C1 segment of cervical spinal cord (tissue), 14 donors: ENCODE measurements at places on chromosomes 4 and X.

DNA sequence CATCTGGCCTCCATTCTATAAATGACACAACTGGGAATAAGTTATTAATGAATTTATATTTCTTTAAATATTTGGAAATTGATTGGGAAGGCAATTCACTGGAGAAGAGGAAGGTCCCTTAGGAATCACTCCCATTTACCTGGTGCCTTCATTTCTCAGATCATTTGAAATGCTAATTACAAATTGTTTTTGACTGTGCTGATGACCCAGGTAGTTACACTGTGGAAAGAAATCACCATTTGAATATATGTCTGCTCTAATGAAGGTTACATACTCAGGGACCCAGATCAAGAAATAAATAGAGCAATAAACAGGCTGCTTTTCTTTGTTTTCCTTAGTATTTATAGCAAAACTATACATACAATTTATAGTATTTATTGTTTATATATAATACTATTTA, 1759.1 kb downstream of the ARAP2 start:
- no peak for DNase-seq

GRCh38 chr4:128358231-128358912, 70.8 kb upstream of the PGRMC2 start:
- no peak for DNase-seq

- DNase-seq = no peak
Observed at GRCh38 chrX:136879001-136879687, 1.4 kb downstream of the RBMX start.

GRCh38 chr4:128249787-128250668, 37.6 kb downstream of the PGRMC2 start:
- DNase-seq = no peak

- no peak for DNase-seq
Observed at GRCh38 chr4:54575919-54576318, 81.8 kb upstream of the KIT start.

DNA sequence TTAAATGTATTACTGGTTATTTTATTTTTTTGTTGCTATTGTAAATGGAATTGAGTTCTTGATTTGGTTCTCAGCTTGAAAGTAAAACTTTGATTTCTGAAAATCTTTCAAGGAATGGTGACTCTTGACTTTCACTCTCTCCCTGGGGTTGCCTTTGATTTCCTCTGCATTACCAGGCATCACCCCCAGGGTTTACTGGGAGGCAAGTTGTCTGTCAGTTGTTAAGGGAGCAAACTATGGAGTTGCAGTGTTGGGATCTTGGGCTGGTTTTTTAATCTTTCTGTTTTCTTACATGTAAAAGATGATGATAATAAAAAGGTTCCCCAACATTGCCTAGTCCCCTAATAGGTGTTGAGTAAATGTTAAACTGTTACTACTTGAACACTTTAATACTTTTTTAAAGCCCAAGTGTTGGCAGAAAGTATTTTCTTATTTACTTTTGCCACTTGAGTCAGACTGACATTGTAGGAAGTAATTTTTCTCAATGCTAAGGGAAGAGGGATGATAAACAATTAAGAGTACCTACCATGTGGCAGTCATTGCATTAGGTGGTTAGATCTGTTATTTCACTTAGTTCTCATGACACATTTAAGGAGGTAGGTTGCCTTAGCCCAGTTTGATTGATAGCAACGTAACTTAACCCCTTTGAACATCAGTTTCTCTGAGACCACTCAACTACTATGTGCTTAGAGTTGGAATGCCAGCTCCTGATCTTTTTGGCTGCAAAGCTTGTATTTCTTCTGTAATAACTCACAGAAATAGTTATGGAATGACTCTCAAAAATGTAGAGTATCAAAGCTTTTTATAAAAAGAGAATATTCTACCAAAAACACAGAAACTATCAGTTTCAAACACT, 67.1 kb downstream of the DCLK2 start:
- no peak for DNase-seq

DNA sequence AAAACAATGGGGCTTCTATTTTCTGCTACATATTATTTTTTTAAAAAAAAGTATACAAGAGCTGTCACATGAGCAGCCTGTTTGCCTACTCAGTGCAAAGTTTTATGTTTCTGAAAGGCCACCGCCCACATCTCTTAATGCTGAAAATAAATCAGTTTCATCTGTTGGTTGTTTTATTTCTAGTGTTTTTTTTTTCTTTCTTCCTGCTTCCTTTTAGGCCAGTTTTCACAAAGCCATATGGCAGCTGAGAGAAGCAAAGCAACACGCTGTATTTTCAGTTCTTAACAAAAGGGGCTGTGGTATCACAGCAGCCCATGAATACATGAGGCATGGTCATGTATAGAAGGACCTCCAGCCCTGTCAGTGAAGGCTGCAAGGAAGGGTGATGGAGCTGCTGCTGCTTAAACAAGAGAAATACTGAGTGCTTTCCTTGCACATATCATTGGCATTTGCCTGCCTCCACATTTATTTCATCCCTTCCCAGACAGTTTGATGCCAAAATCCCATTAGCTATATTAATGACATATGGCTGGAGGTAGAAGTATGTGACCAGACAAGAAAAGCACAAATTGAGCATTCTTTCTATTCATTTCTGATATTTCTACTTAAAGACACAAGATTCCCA, 172.5 kb downstream of the PCDH18 start:
- DNase-seq = no peak

GRCh38 chrX:152817078-152817764, 13.3 kb downstream of the CETN2 start:
- DNase-seq = peak; percentile 3

DNA sequence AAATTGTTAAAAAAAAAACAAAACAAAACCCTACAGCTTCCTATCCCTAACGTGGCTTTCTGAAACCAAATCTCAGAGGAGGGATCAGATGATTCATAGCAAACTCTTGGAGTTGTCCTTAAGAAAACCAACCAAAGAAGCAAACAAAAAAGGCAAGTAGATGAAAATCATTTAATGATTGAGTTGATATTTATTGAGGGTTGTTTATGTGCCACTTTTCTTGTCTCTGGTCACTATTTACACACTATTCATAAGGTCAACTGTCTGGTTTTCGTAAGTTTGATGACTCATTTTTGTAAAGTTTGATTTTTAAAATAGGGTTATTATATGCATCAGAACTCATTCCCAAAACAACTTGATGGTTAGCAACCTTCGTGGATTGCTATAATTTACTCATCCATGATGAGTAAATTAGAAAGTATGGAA, 133.4 kb downstream of the UNC5C start:
- no peak for DNase-seq

- DNase-seq = no peak
Observed at GRCh38 chr4:109419679-109420078, 13.9 kb upstream of the SEC24B start.

DNA sequence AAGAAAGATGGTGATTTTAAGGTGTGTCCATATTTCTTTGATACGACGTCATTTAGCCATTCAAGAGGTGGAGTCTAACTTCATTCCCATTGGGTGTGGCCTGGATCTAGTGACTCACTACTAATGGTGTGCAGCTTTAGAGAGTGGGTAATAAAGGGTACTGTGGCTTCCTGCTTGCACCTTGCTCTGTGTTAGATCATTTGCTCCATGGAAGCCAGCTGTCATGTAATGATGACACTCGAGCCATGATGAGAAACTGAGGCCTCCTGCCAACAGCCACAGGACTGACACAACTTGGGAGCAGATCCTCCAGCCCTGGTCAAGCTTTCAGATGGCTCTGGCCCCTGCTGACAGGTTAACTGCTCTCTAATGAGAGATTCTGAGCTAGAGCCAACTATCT, 82.0 kb downstream of the UNC5C start:
- no peak for DNase-seq

- DNase-seq = no peak
Observed at GRCh38 chrX:37752936-37753335, 26.9 kb upstream of the CYBB start.

GRCh38 chr4:188308142-188308541, 168.9 kb downstream of the TRIML1 start:
- no peak for DNase-seq

GRCh38 chrX:101785142-101785541, 125.5 kb upstream of the ARMCX2 start:
- DNase-seq = no peak

- DNase-seq = no peak
Observed at GRCh38 chrX:109943740-109944092, 59.2 kb upstream of the TMEM164 start.

DNA sequence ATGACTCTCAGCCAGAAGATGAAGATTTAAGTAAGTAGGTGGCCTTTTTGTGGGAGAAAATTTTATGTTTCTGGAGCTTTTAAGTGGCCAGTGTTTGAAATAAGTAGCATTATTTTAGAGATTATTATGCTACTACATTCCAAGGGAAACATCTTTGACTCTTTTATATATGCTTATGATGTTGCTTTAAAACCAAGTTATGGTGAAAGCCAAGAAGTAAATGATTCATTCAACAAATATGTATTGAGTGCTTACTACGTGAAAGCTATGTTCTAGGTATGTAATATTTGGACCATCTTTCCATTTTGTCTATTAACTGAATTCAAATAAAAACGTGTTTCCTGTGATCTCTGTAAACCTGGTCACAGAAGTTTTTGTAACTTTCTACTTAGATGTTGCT, 58.3 kb downstream of the ZFX start:
- DNase-seq = no peak

- no peak for DNase-seq
Observed at GRCh38 chr4:123597586-123597985, 201.0 kb downstream of the SPRY1 start.

- DNase-seq = no peak
Observed at GRCh38 chr4:23584024-23584423, 305.8 kb downstream of the PPARGC1A start.

DNA sequence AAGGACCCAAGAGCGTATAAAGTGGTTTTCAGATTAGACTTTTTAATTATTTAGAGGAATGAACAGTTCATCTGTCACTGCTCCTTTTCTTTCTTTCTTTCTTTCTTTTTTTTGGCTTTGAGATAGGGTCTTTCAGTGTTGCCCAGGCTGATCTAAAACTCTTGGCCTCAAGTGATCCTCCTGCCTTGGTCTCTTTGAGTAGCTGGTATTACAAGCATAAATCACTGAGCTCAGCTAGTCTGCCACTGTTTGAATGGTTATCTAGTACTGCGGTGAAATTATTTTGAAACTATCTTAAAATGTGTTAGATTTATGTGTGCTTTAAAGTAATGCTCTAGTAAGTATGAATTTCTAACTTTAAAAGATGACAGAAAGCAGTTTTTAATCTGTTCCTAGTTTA, 6.5 kb upstream of the FRYL start:
- DNase-seq = no peak

DNA sequence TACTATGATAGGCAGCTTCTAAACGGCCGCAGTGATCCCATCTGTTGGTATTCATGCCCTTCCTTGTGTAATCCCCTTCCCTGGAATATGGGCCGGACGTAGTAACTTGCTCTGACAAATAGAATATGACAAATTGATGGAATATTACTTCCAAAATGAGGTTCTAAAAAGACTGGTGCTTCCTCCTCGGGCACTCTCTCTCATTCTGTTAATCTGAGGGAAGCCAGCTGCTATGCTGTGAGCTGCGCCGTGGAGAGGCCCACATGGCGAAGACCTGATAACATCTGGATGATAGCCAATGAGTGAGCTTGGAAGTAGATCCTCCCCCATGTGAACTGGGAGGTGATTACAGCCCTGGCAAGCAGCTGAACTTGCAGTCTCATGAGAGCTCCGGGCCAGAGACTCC, 27.2 kb upstream of the SLC25A4 start:
- DNase-seq = no peak

- DNase-seq = no peak
Observed at GRCh38 chrX:45762699-45763647, 562.3 kb upstream of the DIPK2B start.

- DNase-seq = no peak
Observed at GRCh38 chr4:125679989-125680388, 365.2 kb downstream of the FAT4 start.

DNA sequence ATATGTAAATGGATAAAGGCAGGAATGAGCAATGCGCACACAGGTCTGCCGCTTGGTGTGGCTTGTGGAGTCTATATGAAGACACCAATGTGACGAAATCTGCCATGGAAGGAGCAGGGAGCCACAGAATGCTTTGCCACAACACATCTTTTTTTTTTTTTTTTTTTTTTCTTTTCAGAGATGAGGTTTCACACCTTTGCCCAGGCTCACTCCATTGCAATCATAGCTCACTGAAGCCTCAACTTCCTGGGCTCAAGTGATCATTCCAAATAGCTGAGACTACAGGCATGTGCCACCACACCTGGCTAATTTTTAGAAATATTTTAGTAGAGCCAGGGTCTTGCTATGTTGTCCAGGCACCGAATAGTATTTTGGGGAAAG, 17.4 kb upstream of the SLC34A2 start:
- DNase-seq = no peak

DNA sequence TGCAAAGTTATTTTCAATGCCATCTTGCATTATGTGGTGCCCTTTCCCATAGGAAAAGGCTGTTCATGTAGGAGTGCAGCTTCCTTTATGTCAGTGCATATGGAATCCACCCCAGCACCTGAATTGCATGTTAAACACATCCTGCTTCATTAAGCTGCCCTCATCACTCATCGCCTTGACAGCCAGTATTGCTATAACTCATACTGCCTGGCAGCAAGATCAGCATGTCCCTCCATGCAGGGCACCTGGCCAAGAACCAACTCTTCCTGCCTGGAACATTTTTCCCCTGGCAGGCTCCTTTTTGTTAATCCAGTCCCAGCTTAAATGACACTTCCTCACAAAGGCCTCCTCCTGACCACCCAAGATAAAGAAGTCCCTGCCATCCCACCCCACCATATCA, 23.5 kb upstream of the CA5B start:
- no peak for DNase-seq

GRCh38 chrX:72540318-72540717, 32.3 kb downstream of the HDAC8 start:
- DNase-seq = no peak

- DNase-seq = no peak
Observed at GRCh38 chr4:165519591-165519990, 140.8 kb downstream of the CPE start.

DNA sequence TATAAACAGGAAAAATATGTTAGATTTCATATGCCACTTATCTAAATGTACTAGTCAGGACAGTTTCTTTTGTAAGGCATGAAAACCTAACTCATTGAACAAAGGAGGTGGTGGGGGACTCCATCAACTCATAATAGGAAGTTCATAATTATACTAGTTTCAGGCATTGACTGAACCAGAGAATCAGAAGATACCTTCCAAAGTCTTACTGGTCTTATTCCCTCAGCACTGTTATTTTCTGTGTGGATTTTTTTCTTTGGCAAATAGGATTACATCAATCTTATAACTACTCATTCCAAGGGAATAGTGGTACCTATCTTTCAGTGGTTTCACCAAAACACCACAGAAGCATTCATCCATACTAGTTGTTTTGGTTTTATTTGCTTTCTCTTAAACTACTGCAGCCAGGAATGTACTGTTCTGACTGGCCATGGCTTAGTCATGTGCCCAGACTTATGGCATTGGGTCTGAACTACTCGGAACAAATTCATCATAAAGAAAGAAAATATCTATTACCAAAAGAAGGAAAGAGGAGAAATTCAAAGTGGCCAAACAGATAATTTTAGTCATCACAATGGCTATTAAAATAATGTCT, 273.9 kb downstream of the ARAP2 start:
- DNase-seq = no peak
